ENCODE measurements at places on chromosomes 6 and 20.
A peak's percentile ranks its signal among the peaks of the same experiment; 100 is the strongest.

DNA sequence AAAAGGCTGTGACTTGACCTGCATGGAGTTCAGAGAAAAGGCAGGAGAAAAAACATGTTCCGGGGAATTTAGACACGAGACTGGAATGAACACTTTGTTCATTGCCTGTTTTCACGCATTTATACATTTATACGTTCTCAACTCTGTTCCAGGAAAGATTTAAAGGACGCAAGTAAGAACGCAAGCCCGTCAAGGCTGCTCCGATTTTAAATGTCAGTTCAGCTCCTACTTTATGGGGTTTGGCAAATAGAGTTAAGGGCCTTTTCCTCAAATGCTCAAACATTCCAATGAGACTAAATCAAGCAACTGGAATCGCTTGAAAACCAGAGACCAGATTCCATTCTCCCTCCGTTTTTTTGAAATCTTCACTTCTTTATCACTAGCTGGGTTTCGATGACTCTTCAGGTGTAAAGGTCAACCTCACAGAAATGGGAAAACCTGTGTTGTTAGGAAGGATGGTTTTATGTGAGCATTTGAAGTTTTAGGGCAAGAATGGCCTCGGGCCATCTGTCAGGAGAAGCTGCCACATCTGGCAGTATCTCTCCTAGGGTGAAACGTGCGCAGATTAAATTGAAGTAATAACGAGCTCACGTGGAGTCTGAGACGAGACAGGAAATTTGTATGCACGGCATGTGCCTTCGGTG, 24.9 kb downstream of the TTLL2 start:
- DNase-seq: no peak

GRCh38 chr6:137944793-137945498, 77.9 kb downstream of the TNFAIP3 start:
- DNase-seq: no peak

GRCh38 chr6:73548458-73549446, 27.9 kb upstream of the EEF1A1 start:
- no peak for DNase-seq

- DNase-seq: no peak
Observed at GRCh38 chr6:88922775-88923548, 40.5 kb downstream of the RNGTT start.

DNA sequence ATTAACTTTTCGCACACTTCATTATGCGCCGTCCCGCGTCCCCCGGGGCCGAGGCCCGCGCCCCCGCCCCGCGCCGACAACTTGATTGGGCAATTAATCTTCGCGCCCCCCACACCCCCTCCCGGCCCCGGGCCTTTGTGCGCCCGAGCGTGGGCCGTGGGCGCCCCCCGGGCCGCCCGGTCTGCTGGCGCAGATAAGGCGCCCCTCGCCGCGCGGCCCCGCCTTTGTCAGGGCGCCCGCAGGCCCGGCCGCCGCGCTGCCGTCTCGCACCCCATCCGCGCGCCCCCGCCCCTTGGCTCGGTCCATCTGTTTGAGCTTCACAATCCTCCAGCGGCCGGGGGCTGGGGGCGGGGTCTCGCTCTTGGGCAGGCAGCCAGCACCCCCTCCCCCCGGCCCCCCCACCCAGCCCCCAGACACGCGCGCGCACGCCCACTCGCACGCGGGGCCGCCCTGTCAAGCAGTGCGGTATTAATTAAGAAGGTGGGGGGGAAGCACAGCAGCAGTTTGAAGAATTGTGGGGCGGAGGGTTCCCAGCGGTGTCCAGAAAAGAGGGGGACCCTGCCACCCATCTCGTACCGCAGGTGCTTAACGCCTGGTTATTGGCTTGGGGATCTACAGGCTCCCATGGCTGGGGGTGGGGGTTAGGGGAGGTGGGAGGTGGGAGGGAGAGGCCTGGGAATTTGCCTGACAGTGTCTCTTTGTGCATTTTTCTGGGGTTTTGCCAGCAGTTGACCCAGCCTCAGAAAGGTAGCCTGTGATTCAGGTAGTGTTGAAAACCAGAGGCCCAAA, 34.6 kb upstream of the SCRT2 start:
- DNase-seq: no peak

DNA sequence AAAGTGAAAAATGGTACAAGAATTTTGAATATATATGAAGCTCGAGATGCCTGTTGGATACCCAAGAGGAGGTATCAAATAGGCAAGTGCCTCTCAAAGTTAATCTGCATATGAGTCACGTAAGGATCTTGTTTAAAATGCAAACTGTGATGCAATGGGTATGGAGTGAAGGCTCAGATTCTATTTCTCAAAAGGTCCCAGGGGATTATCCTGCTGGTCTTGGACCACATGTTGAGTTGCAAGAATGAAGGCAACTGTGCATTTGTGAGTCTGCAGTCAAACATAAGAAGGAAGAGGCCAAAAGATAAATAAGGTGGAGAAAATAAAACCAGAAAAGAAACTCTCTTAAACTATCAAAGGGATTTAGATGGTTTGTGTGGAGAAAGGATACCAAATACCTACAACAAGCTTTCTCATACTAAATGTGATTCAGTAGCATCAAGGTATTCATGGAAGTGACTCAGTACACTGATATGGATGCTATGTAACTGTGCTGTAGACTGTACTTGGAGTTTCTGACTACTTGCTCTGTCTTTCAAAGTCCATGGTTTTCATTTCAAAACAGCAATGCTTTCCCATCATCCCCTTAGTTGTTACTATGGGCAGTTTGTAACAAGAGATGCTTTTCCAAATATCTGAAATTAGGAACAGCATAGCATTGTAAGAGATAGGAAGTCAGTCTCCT, 106.3 kb downstream of the GFRAL start:
- no peak for DNase-seq

DNA sequence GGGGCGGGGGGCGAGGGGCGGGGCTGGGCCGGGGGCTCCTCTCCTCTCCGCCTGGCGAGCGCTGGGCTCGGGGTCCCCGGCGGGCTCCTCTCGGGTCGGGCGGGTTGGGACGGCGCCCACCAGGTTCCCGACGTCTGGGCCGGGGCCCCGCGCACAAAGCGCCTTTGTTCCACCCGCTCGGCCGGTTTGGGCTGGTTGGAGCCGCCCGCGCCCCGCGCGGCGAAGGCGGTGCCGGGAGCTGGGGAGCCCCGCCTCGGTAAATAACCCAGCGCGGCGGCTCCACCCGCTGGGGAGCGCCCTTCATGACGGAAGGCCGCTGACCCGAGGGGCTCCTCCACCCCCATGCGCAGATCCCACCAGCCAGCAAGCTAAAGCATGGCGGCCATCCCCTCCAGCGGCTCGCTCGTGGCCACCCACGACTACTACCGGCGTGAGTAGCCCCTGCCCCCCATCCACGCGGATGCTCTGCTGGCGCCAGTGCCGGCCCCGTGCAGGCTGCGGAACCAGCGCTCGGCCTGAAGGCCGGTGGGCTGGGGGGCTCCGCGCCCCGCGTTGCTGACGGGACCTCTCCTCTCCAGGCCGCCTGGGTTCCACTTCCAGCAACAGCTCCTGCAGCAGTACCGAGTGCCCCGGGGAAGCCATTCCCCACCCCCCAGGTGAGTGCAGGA, 503 bp downstream of the PPDPF start:
- DNase-seq: peak; percentile 81

GRCh38 chr6:89346433-89346832, 6.1 kb downstream of the UBE2J1 start:
- DNase-seq: no peak

DNA sequence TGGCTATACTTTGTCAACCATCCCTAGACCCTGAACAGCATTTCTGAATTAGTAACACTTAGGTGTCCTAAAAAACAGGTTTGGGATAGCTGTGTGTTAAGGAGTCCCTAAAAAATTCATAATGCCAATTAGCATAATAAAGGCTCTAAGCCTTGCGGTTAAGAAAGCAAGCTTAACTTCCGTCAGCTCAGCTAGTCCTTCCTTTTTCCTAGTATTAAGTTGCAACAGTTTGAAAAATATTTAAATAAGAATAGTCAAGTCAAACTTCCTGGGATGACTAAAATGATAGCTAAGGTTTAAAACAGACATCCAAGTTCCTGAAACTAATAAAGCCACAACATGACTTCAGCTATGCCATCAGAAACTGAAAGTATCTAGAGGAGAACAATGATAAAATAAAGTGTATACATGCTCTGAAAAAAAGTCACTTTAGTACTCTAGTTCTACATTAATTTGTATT, 3.5 kb downstream of the AKIRIN2 start:
- no peak for DNase-seq

- no peak for DNase-seq
Observed at GRCh38 chr6:56510984-56511531, 131.6 kb downstream of the DST start.

- DNase-seq: no peak
Observed at GRCh38 chr6:167892835-167893815, 66.4 kb downstream of the AFDN start.

GRCh38 chr6:149342525-149342924, 25.0 kb downstream of the TAB2 start:
- DNase-seq: no peak

GRCh38 chr6:116444092-116444491, 17.1 kb upstream of the CALHM6 start:
- DNase-seq: no peak

- DNase-seq: no peak
Observed at GRCh38 chr6:128569732-128570679, 49.6 kb upstream of the PTPRK start.
